ENCODE measurements at places on chromosomes 2 and 18. TPM values are rescaled to one million over a fixed set of nuclear protein-coding genes. Genes with fewer than 3 reads are reported as not detected.

DNA sequence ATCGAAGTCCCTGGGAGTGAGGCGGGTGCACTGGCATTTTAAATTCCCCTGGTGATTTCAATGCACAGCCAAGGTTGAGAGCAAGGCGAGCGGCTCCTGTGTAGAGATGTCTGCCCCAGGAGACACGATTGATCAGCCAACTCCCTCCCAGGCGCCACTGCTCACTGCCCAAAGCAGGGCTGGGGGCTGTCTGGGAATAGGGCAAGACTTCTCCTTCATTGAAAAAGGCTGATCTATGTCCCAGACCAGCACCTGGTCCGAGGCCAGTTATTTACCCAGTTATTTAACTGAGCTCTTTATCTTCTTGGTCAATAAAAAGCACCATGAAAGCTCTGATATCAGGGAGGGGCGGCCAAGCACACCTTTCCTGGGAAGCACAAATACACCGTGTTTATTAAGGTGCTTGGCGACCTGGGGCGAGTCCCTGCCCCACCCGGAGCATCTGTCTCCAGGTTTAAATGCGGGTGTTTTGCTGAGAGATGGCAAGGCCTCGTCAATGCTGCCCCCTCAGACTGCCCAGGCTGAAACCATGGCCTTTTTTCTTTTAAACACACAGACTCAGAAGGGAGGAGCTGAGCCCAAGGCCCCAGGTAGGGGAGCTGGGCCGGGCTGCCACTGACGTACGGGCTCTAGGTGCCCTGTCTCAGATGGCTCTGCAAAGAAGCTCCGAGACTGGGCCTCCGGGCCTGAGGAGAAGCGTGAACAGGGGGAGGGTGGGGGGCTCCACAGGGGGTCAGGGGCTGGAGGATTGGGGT, 73.9 kb upstream of the HPCAL1 start:
- no peak overlapping the region for H3K27ac ChIP-seq
- H3K4me3 ChIP-seq: no peak overlapping the region
- H3K4me1 ChIP-seq: peaks cover 4% of the 10 kb centered on the region
- H3K27me3 ChIP-seq: peaks cover 3% of the 10 kb centered on the region
- no peaks in the 10 kb centered on the region for H3K36me3 ChIP-seq

DNA sequence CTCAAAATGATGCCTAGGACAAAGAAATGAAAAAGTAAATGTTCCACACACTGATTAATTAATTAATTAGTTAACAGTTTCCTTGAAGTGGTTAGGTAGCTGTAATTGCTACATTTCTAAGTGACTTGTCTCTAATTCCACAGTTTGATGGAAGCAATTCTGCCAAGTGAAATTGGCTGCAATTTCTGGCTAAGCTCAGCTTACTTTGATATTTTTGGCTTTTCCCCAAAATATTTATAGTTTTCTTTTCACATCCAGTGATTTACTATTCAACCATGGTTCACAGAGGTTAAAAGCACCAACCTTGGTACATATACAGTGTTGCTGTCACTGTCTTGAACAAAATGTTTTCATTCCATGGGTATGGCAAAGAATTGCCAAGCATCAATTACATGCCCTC, 459.5 kb upstream of the CDH20 start:
- no peak overlapping the region for H3K4me3 ChIP-seq
- H3K27ac ChIP-seq: no peak overlapping the region
- H3K36me3 ChIP-seq: no peaks in the 10 kb centered on the region
- H3K27me3 ChIP-seq: no peaks in the 10 kb centered on the region
- no peaks in the 10 kb centered on the region for H3K4me1 ChIP-seq
- DNase-seq: no peak

GRCh38 chr2:23524261-23524706, 139.3 kb downstream of the KLHL29 start:
- H3K4me1 ChIP-seq: peaks cover 7% of the 10 kb centered on the region
- H3K27ac ChIP-seq: no peak overlapping the region
- peaks cover 1% of the 10 kb centered on the region for H3K36me3 ChIP-seq

- H3K4me1 ChIP-seq: no peaks in the 10 kb centered on the region
- H3K4me3 ChIP-seq: no peak overlapping the region
- H3K36me3 ChIP-seq: no peaks in the 10 kb centered on the region
- DNase-seq: no peak
Observed at GRCh38 chr2:237878321-237879057, 19.1 kb downstream of the RAMP1 start.

GRCh38 chr2:3214806-3215404, 162.7 kb downstream of the EIPR1 start:
- H3K36me3 ChIP-seq: peaks cover 14% of the 10 kb centered on the region
- H3K4me1 ChIP-seq: peaks cover 5% of the 10 kb centered on the region
- DNase-seq: no peak

DNA sequence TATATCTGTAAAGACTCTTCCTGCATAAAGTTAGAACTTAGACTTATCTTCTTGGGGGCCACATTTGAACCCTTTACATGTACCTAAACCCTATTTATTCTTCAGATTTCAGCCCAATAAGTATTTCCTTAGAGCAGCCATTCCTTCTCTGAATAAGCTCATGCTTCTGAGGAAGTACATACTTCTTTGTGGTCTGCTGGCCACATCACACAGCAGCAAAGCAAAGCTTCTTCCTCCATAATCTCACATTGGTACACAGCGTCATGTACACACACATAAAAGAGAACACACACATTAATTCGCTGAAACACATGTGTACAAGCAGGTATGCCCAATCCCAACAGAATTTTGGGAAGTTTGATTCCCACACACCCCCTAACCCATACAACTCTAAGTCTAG, 331.0 kb downstream of the CDH2 start:
- no peaks in the 10 kb centered on the region for H3K27me3 ChIP-seq
- no peak overlapping the region for H3K27ac ChIP-seq
- DNase-seq: no peak

- H3K27ac ChIP-seq: no peak overlapping the region
- no peaks in the 10 kb centered on the region for H3K27me3 ChIP-seq
- DNase-seq: no peak
Observed at GRCh38 chr18:43774497-43774896, 497.2 kb upstream of the SYT4 start.

DNA sequence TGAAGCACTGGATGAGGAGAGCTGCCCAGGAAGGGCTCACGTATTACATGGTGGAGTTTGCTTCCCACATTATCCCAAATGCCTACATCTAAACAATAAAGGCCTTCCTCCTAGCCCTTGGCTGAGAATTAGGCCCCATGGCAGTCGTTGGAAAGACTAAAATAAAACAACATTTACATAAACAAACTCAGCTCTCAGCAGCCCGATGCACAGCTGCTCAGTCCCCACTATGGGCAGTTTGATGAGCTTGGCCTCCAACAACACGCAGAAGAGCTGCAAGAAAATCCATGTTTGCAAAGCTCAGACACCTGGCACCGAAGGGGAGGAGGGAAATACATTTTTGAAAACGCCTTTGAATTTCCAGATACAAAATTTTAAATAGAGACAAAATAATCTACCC, 352.4 kb downstream of the EIPR1 start:
- H3K27me3 ChIP-seq: peaks cover 3% of the 10 kb centered on the region
- no peaks in the 10 kb centered on the region for H3K36me3 ChIP-seq
- no peaks in the 10 kb centered on the region for H3K4me1 ChIP-seq
- H3K27ac ChIP-seq: no peak overlapping the region
- H3K4me3 ChIP-seq: no peak overlapping the region

GRCh38 chr2:170262343-170262742, 84.4 kb downstream of the MYO3B start:
- H3K27me3 ChIP-seq: peaks cover 20% of the 10 kb centered on the region
- no peak overlapping the region for H3K27ac ChIP-seq
- no peak overlapping the region for H3K4me3 ChIP-seq
- H3K36me3 ChIP-seq: no peaks in the 10 kb centered on the region
- H3K4me1 ChIP-seq: no peaks in the 10 kb centered on the region

DNA sequence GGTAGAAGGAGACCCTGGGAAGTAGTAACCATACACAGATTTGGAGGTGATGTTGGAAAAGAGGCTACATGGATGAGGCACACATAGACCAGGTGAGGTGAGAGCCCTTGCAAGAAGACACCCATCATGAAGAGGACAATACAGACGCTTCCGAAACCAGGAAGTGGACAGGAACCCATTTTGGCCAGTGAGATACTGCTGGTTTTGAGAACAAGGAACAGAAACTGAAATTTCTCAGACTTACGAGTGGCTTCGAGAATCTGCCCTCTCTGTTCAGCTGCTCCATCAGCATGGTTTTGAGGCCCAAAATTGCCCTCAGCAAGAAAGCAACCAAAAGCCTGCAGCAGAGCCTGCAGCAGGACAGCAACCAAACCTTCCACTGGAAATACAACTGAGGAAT, 479.1 kb upstream of the NRXN1 start:
- DNase-seq: no peak
- H3K4me1 ChIP-seq: no peaks in the 10 kb centered on the region
- no peaks in the 10 kb centered on the region for H3K36me3 ChIP-seq
- no peak overlapping the region for H3K4me3 ChIP-seq
- H3K27me3 ChIP-seq: no peaks in the 10 kb centered on the region

- no peak overlapping the region for H3K27ac ChIP-seq
- peaks cover 8% of the 10 kb centered on the region for H3K27me3 ChIP-seq
- H3K4me3 ChIP-seq: no peak overlapping the region
- H3K4me1 ChIP-seq: peaks cover 4% of the 10 kb centered on the region
Observed at GRCh38 chr2:197598450-197598849, 76.9 kb downstream of the RFTN2 start.

DNA sequence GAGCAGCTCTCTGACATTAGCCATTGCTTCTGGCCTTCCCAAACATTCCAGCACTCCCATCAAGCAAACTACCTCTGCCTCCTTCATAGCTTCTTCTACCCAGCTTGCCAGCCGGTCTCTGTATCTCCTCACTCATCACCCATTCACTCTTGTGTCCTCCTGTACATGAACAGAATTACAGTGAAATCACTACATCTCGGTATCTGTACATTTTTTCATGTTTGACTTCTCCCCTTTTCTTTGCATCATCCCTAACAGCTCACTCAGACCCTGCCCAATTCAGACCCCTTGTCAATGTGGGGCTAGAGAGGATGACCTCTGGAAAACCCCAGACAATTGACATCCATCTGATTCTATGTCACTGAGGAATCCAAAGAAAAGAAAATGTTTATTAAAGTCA, 335.8 kb downstream of the TNS1 start:
- no peaks in the 10 kb centered on the region for H3K4me1 ChIP-seq
- H3K27me3 ChIP-seq: peaks cover 2% of the 10 kb centered on the region
- peaks cover 5% of the 10 kb centered on the region for H3K36me3 ChIP-seq

Gene AGXT
- total RNA-seq: not detected

Gene MATN3
- not detected for total RNA-seq

Gene MARS2
- 13.7 TPM for total RNA-seq

Gene PKP4
- total RNA-seq: 37.8 TPM

Gene DNAJC5G
- not detected for total RNA-seq

Gene DSG1
- total RNA-seq: not detected

Gene ACMSD
- total RNA-seq: not detected

Gene REG3A
- not detected for total RNA-seq

Gene REG1B
- not detected for total RNA-seq

Gene PROKR1
- total RNA-seq: not detected

Gene LRRC30
- not detected for total RNA-seq

Measured in activated naive CD8-positive, alpha-beta T cell treated with anti-CD3 and anti-CD28 coated beads, Interleukin-2, amount 10 ng/mL, durations not matched to agents 7 days and 5 days (primary cell).